ENCODE measurements at places on chromosomes 1 and 21. TPM values are rescaled to one million over a fixed set of nuclear protein-coding genes. Genes with fewer than 3 reads are reported as not detected.

Gene PPP1R15B
- total RNA-seq, result 41.7 TPM

Gene KCND3
- total RNA-seq, result not detected

Gene TMCC2
- total RNA-seq, result 2.1 TPM

Gene CD48
- not detected for total RNA-seq

Gene FMOD
- 0.11 TPM for total RNA-seq

Gene CFHR2
- not detected for total RNA-seq
